ENCODE measurements at places on chromosomes 7 and 10.

DNA sequence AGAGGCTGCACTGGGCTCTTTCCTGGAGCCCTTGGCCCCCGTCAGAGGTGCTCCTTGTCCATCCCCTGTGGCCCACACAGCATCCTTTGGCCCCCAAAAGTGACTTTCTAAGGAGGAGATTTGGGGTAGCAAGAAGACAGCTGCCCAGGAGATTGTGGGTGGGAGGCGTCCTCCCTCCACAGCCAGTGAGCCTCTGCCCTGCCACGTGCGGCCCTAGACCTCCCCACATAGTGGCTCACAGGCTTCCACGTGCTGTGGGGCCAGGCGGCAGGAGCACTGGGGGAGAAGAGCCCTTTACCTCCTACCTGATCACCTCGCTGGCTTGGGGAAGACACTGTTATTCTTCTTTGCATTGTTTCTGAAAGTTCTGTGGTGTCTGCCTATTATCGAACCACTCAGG, 178.8 kb downstream of the TCERG1L start:
- DNase-seq = no peak

- DNase-seq = no peak
These were observed 27.0 kb downstream of the AOC1 start for GRCh38 chr7:150879345-150879744.

- DNase-seq = no peak
These were observed 14.4 kb downstream of the AIFM2 start for GRCh38 chr10:70118196-70118595.

DNA sequence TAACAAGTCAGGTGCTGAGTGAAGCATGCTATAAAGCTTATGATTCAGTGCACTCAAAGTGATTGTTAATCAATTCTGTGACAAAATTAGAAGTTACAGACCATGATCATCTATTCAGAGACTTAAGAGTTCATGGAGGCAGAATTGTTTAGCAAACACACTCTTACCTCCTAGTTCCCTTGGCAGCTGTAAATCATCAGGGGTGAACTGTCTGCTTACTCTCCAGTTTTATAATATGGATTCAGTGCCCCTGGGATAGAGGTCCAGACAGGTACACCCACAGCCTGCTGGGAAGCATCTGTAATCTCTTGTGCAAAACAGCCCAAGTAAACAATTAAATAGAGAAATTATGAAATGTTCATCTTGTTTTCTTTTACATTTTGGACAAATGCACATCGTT, 835.0 kb upstream of the COBL start:
- no peak for DNase-seq

DNA sequence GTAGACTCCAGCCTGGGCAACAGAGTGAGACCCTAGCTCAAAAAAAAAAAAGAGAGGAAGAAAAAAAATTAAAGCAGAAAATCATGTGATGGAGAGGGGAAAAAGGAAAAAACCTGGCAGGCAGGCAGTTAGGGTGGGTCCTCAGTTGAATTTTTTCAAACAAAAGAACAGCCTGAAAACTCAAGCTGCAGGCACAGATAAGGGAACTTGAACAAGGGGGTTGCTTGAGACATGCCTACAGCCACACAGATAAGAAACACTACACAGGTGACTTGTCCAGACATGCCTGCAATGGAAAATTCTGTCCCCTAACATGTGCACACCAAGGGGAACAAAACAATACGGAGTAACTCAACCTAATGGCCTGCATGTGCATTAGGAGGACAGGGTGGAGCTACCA, 19.2 kb downstream of the VIM start:
- no peak for DNase-seq

GRCh38 chr10:70430493-70431445, 10.7 kb downstream of the NODAL start:
- DNase-seq = no peak

DNA sequence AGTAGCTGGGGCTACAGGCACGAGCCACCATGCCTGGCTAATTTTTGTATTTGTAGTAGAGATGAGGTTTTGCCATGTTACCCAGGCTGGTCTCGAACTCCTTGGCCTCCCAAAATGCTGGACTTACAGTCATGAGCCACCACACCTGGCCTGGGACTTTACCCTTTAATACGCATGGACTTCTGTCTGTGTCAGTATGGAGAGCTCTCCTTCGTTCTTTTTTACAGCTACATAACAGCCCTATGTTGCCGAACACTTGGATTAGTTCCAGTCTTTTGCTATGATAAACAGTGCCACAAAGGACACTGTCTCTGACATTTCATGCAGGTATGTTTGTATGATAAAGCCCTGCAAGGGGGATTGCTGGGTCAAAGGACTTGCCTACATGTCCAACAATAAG, 10.9 kb upstream of the OAT start:
- no peak for DNase-seq

GRCh38 chr7:107359520-107360316, 110.1 kb upstream of the GPR22 start:
- DNase-seq = no peak

DNA sequence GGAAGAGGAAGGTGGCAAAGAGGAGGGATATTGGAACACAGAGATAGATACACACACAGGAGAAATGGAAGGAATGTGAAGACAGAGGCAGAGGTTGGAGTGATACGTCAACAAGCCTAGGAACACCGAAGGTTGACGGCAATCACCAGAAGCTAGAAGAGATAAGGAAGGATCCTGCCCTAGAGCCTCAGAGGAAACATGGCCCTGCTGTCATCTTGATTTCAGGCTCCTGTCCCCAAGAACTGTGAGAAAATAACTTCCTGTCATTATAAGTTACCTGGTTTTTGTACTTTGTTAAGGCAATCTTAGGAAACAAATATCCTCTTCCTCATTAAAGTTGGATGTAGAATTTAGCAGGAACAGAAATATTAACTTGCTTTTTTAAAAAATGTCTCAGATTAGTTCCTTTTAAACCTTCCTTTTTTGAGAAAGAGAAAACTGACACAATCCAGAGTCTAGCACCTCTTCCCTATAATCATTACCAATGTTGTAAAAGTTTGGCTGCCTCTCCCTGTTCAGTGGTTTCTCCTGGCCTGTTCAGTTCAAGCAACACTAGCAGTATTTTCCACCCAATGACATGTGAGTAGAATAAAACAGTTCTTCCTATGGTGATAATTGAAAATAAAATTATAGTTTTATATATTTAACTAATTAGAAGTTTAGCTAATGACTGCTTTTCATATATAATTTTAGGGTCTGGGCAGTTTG, 28.8 kb upstream of the GNAI1 start:
- no peak for DNase-seq

- DNase-seq = peak; percentile 35
These were observed 2.2 kb downstream of the C10orf67 start for GRCh38 chr10:23342213-23342884.

DNA sequence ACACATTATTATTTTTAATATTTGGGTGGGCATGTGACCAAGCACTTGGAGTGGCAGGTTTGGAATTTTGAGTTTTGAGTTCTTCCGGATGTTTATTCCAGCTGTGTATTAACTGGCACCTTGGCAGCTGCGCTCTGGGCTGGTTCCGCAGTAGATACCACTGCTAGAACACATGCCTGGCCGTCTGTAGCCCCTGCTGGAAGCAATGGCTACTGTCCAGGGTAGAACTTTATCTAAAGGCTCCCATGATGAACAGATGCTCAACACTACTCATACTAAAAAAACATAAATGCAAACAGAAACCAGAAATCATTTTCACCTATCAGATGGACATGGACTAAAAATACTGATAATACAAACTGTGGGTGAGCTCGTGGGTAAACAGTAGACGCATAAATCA, 19.4 kb upstream of the SH3PXD2A start:
- no peak for DNase-seq

- no peak for DNase-seq
These were observed 239.2 kb upstream of the PRKCQ start for GRCh38 chr10:6819301-6819700.

GRCh38 chr10:63717027-63717715, 196.0 kb downstream of the REEP3 start:
- no peak for DNase-seq

DNA sequence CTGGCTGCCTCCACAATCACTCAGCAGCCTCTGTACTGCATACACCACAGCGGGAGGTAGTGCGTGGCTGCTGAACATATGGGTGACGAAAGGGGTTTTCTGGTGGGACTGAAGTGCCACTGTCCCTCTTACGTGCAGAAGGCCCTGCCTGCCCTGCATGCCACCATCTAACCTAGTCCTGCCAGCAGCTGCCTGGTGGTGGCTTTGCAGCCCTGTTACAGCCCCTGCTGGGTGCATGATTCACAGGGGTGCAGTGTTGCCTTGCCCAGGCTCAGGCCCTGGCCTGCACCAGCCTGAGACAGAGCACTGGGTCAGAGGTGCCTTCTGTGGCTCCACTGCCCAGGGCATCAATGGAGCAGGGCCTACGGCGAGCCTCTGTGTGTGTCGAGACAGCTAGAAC, 50.1 kb downstream of the SYPL1 start:
- no peak for DNase-seq

GRCh38 chr10:24306507-24306875, 97.6 kb downstream of the KIAA1217 start:
- DNase-seq = no peak

Data from CD4-positive, alpha-beta T cell treated with Interleukin-4 for 4 hours (primary cell).